ENCODE measurements at places on chromosomes 5 and 9.

- DNase-seq = no peak
These were observed 509.4 kb downstream of the NFIB start for GRCh38 chr9:13804532-13804931.

- no peak for DNase-seq
These were observed 19.9 kb downstream of the RXRA start for GRCh38 chr9:134346151-134346550.

GRCh38 chr5:100562821-100563220 lies 27.6 kb downstream of the FAM174A start:
- no peak for DNase-seq

- DNase-seq = no peak
These were observed 99.7 kb upstream of the RAI14 start for GRCh38 chr5:34556509-34556782.

DNA sequence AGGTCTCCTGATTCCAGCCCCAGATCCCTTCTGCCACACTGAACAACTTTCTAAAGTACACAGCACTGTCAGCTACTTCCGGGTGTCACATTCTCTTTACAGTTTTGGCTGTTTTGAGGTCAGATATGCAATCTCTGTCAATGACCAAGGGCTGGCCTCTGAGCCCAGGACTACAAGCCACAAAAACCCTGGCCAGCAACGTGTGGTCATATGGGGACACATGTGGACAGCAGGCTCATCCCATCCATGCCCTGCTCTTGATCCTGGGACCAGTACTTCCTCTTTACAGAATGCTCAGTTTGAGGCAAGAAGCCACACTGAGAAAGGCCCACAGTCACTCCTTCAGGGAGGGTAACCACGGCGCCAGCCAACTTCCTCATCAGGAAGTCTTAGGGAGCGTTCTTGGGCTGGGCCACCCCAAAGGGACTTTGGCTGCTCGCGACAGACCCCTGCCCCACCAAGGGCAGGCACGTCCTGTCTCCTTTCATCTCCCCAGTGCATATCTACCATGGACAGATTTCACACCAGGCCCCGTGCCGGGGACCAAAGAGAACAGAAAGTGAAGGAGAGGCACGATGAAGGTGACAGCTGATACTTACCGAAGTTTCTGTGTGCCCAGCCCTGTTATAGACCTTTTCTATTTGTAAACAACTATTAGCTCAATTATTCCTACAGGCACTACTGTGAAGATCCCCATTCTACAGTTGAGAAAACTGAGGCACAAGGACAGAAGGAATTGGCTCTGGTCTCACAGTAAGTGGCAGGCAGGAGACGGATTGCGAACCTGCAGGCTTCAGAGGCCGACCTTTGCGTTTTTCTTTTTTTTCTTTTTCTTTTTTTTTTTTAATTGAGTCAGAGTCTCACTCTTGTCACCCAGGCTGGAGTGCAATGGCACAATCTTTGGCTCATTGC lies 37.3 kb downstream of the STK10 start:
- DNase-seq = no peak

DNA sequence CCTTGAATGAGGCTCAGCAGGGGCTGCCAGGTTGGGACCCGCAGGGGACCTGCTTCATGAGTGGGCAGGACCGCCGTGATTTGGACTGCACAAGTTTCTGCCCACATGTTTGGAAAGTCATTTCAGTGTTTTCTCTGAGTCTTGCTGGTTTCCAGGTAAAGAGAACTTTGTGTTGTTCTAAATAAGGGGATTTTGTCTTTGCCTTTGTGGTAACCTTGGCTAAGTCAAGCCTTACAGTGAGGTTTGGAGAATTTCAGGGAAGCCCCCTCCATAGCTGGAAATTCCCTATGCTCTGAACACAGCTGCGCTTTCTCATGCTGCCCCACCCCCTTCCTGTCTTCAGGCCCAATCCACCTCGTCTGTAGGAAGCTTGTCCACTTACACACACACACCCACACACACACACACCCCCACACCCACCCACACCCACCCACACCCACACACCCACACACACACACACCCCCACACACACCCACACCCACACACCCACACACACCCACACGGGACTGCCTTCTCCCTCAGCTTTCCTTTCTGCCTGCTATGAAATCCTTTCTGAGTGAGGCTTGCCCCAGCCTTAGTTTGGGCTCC lies 270.1 kb downstream of the HSPA4 start:
- no peak for DNase-seq

DNA sequence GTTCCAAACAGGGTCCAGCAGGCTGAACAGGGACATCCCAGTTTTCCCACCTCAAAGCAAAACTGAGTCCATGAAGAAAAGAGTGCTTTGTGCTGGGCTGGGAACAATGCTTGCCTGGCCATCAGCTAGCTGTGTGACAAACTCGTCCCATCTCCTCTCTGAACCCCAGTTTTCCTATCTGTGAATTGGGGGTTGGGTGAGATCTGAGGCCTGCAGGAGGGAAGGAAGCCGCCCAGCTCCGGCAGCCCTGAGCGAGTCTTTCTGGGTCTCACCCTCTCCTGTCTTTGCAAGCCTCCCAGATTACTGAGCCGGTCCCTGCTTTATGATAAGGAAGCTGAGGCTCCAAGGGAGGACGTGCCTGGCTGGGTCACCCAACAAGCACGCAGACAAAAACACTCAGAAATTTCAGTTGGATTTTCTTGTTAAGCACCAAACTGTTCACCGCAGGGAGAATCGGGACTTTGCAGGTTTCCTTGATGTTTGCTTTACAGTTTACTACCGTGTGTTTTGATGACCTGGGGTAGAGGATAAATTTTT lies 82.6 kb upstream of the LMX1B start:
- no peak for DNase-seq
